ENCODE measurements at places on chromosomes 2 and 18. TPM values are rescaled to one million over a fixed set of nuclear protein-coding genes. Genes with fewer than 3 reads are reported as not detected.
A peak's percentile ranks its signal among the peaks of the same experiment; 100 is the strongest.

CNOT11 gene
- 23.2 TPM for polyA plus RNA-seq

KCNJ13 gene
- polyA plus RNA-seq, result not detected

CGREF1 gene
- polyA plus RNA-seq, result 8.4 TPM

DNA sequence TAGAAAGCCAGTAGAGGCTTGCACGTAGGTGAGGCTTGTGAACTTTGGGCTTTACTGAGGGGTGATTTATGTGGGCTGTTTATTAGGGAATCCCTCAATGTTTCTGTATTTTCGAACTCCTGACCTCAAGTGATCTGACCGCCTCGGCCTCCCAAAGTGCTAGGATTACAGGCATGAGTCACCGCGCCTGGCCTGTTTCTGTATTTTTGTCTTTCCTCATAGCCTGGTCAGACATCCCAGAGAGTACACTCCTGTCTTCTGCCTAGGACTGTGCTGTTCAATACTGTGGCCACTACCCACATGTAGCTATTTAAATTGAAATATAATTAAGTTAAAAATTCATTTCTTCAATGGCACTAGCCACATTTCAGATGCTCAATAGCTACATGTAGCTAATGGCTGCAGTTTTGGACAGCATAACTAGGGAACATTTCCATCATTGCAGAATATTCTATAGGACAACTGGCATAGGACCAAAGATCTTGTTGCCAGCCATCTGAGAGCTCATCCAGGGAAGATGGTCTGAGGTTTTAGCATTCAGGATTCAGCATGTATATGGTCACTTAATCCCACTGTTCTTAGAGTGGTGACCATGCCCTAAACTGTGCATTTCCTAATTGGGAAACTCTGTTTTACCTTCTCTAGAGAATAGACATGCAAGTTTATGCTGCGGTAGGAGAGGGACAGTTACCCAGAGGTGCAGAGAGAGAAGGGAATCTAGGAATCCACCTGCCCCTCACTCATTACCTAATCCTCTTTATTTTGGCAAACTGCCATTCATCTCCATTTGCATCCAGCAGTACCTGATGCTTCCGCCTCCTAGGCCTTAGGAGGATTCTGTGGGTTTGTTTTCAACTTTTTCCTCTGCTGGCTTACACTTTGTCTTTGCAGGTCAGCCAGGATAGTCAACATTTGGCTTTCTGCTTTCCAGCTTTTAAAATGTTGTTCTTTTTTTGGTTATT is 64.4 kb downstream of the LCLAT1 start:
- no peak for DNase-seq

SIX3 gene
- polyA plus RNA-seq, result 30.9 TPM

GRCh38 chr2:12050396-12050795 is 304.0 kb downstream of the LPIN1 start:
- peak; percentile 77 for DNase-seq

GRCh38 chr2:229519655-229520430 is 194.5 kb downstream of the DNER start:
- no peak for DNase-seq

All from brain (organoid and tissue), 16 donors.